Fibroblast of lung (primary cell): ENCODE measurements at places on chromosomes 7 and 10. TPM values are rescaled to one million over a fixed set of nuclear protein-coding genes. Genes with fewer than 3 reads are reported as not detected.

- DNase-seq: no peak
These were observed 22.2 kb downstream of the TMEM209 start for GRCh38 chr7:130182990-130183389.

The CHST15 gene
- total RNA-seq: 7.9 and 8.2 TPM in 2 replicates

DNA sequence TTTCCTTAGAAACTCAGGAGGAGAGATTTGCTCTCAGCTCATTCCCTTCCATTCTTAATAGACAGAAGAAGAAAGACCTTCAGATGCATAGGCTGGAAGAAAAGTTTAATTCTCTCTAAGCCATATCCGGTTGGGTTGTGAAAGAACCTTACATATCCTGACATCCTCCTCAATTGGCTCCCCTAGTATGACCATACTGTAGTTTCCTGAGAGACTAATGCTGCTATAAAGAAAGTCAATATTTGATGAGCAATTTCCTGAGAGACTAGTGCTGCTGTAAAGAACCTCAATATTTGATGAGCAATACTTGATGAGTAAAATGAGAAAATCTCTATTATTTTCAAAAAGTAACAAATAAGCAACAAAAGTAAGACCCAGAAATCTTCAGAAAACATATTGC is 888.5 kb upstream of the SORCS1 start:
- no peak for DNase-seq

DNA sequence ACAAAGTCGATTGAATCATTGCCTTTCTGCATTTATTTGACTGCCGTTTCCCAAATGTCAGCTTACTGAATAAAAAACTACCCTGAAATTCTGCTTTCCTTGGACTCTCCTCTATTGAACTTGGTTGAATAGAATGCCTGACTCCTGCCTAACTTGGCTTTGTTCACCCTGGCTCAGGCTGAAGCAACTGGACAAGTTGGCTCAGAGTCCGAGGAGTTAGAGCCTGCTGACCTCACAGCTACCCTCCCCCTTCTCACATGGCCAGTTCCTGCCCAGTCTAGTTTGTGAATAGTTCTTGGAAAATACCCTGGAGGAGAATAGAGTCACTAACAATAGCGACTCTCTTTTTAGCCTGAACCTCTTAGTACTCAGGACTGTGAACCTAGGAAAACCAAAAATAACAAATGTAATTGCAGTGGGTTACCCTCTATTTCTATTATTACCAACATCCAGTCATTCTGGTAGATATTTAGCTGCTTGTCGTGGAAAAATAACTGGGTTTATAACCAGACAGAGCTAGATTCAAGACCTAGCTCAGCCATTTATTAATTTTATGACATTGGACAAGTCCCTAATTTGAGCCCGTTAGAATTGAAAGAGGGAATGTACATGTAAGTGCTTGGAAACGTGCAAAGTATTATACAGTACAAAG is 17.3 kb upstream of the NRBF2 start:
- DNase-seq: peak; percentile 96

- DNase-seq: peak; percentile 21
These were observed 142.1 kb downstream of the JCAD start for GRCh38 chr10:29917311-29917710.

The C10orf67 gene
- total RNA-seq: under 0.01 TPM in 2 replicates
